T-helper 9 cell (primary cell): ENCODE measurements at places on chromosomes 11 and 22.

DNA sequence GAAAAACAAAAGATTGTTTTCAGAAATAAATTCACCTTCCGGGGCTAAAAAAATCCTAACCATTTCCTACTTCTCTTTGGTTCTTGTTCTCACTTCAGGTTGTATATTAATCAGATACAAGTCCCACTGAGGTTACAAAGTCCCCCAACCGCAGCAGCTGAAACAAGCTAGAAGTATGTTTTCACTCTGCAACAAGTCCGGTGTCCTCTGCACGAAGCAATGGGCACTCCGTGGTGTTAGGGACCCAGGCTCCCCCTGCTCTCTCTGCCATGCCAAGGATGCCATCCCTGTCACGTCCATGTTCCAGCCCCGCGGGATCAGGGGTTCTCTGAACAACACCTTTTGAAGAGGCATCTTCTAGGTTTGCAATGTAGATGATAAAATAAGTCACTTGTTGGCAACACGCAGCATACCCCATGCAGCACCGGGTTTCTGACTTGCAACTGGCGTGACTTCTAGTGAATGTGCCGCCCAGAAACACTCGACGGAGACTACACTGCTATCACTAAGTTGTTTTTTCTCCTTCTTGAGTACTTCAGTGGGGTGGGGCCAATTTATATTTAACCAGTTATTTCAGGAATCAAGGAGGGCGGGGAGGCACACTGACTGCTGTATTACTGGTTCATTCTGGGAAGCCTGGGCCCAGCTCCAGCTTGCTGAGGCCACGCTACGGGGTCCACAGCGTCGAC, 25.4 kb upstream of the GSTP1 start:
- no peak for DNase-seq

DNA sequence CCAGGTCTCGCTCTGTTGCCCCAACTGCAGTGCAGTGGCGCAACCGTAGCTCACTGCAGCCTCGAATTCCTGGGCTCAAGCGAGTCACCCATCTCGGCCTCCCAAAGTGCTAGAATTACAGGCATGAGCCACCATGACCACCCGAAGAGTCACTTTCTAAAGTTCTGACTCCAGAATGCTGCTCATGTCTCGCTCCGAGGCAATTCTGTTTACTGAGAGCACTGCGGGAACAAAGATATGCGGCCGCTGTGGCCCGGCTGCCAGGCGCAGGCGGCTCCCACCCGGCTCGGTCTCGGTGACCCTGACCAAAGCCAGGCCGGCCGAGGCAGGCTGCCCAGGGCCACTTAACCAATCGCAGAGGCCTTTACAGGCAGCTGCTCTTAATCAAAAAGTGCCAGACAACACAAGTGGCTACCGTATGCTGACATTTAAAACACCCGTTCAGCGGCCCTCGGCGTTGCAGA, 78.7 kb downstream of the PHF21B start:
- DNase-seq, result no peak

DNA sequence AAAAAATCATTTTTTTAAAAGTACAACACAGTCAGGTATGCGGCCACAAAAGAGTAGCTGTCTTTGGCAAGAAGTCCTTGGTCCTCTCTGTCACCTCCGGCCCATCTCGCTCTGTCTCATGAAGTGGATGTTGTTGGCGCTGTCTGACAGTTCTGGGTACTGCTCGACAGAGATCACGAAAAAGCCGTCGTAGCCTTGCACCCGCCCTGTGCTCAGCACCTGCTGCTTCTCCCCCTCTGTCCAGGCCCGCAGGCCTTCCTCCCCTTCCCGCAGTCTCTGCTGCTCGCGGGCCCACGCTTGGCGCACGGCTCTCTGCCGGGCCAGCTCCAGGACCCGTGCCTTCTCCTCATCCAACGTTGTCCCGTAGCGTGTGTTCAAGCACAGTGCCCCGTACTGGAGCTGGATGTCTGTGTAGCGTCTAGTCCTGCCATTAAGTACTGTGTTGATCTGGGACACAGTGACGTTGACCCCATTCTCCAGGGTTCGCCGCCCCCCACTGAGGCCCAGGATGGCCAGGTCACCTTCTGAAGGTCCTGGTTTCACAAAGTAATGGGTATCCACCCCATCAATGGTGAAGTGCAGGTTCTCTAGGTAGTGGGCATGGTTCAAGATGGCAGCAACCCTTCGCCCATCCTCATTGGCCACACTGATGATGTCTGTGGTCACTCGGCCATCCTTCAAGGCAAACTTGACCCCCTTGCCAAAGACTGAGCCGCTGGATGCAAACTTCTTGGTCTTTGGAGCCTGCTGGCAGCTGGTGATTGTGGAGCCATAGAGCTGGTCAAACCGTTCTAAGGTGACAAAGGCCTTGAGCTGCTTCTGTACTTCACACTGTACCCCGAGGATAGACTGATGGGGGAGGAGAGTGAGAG, 83.5 kb upstream of the NARS2 start:
- no peak for DNase-seq

- DNase-seq, result peak; percentile 12
Measured at GRCh38 chr22:29480512-29481264, 670 bp downstream of the NEFH start.

GRCh38 chr11:131481971-131482370, 111.6 kb downstream of the NTM start:
- DNase-seq, result no peak

DNA sequence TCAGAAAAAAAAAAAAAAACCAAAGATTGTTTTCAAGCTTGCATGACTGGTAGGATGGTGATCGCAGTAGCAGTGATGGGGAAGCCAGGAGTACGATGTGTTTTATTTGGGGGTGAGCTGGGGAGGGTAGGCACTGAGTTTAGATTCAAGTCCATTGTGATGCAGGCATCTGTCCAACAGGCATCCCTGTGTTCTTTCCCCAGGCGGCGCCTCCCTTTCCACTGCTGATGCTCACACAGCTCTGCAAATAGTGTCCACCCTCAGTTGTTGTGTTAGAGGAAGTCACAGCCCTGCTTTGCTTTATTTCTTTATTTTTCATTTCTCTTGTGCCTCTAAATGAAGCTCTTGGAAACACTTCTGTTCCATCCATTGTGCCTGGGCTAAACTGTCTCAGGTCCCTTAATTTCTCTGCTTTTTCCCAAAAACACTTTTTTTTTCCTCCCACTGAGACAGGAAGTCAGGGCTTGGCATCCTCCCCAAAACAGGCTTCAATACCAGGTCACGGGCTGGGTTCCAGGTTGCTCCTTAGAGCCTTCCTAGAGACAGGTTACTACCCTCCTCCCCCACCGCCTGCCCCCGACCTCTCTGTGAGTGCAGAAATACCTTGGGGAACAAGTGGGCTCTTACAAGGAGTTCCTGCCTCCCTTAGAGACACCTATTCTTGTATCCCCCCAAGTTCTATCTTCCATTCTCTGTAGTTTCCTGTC, 38.6 kb upstream of the HSPA8 start:
- no peak for DNase-seq

DNA sequence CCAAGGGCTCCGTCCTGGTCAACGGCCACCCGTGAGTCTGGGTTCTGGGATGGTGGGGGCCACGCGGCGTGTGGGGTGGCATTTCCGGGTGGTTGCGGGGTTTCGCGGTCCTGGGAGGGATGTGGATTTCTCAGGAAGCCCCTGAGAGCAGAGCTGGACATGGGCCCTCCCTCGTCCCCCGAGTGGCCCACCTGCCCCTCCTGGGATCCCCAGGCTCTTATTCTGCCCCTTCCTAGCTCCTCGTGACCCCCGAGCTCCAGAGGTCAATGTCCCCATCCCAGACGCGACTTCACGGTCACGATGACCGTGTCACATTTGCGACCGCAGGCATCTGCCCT, 4.4 kb downstream of the MUC5AC start:
- no peak for DNase-seq
